Vagina (tissue), 2 donors: ENCODE measurements at places on chromosomes 5 and 9.

DNA sequence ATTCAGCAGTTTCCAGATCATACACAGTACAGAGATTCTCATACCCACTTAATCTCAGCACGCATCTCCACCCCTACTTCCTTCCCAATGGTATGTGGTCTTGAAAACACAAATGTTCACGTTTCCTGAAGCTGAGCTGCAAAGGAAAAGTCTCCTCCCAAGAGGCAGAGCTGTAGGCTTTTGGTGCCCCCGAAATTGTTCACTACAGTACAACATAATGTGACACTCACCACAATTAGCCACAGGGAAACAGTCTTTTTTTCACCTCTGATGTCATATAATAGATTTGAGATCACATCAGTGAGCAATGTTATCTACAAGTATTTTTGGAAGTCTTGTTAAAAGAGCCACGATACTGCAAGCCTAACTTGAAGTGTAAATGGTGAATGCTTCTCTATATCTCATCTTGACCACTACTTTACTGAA lies 40.2 kb downstream of the NFIB start:
- DNase-seq: no peak

DNA sequence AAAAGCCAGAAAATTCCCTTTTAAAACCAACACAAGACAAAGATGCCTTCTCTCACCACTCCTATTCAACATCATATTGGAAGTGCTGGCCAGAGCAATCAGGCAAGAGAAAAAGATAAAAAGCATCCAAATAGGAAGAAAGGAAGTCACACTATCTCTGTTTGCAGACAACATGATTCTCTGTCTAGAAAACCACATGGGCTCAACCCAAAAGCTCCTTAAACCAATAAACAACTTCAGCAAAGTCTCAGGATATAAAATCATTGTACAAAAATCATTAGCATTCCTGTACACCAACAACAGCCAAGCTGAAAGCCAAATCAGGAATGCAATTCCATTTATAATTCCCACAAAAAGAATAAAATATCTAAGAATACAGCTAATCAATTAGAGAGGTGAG lies 112.0 kb downstream of the ADAMTSL1 start:
- no peak for DNase-seq

DNA sequence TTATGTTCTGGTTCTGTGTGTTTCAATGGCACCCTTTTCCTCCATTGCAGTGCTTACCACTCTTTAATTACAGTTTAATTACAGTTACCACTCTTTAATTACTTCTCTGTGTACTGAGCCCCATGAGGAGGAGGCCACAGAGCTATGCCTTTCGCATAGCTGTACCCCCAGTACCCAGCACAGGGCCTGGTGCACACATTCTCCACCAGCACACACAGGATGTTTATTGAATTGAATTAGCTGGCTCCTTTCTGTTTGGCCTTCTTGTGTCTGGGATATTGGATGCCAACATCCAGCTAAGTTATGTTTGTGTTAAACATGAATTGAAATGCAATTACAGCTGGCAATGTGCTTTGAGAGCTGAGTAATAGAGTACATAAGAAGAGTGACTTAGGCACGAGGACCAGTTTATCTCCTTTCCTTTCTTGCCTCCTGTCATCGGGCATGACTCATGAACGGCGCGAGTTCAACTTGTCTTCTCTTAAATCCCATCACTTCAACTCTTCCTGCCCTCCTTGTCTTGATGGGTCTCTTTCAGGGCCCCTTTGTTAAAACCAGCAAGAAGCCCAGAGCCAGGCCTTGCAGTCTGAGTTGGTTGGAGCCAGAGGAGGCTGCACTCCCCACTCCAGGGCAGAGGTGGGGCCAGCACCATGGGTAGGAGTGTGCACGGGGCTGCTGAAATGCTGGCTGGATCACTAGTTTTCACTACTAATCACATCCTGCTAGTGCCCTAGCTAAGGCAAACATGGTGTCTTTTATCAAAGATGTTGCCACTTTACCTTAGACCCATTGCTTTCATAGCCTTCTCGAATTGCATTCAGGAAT lies 37.4 kb downstream of the MVB12B start:
- no peak for DNase-seq

GRCh38 chr9:130188860-130189481 lies 16.8 kb downstream of the NCS1 start:
- DNase-seq: no peak

DNA sequence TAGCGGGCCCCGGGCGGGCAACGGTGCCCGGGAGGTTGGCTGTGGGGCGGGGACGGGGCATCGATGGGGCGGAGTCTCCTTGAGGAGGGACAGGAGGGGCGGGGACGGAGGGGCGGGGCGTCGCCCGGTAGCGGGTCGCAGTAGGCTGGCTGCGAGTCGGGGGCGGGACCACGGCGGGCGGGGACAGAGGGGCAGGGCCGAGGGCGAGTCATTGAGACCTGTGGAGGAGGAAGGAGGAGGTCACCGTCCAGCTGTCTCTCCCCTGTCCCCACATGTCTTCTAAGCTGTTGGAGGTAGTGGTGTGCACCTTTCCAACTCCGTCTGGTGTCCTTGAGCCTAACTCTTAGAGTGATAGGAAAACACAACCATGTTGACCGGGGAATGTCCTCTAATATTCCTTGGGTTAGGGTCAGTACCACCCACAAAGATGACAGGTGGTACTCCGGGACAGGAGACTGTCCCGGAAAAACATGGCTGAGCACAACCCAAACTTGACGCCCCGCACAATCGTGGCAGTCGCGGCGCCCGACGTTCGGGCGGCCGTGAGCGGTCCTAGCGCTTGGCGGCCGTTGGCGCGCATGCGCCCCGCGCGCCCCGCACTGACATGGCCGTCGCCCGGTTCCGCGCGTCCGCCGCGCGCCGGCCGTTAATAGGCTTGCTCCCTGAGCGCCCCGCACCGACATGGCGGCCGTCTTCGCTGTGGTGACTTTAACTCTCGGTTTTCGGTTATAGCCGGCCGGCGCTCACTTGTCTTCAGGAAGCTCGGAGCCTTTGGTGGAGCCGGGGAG lies at the start of the genes CRAT and PTPA:
Gene CRAT, minus strand, starts transcription at position 54 of the 788 bp plus-strand sequence. CDS start 284 bp downstream, outside the sequence.
Gene PTPA, plus strand, starts transcription at position 676 of the 788 bp plus-strand sequence. CDS start 186 bp downstream, outside the sequence.
- DNase-seq: no peak
